ENCODE measurements at places on chromosomes 11 and 22.
A peak's percentile ranks its signal among the peaks of the same experiment; 100 is the strongest.

GRCh38 chr22:31210556-31211421 lies 1.3 kb upstream of the LIMK2 start:
- DNase-seq, result no peak

DNA sequence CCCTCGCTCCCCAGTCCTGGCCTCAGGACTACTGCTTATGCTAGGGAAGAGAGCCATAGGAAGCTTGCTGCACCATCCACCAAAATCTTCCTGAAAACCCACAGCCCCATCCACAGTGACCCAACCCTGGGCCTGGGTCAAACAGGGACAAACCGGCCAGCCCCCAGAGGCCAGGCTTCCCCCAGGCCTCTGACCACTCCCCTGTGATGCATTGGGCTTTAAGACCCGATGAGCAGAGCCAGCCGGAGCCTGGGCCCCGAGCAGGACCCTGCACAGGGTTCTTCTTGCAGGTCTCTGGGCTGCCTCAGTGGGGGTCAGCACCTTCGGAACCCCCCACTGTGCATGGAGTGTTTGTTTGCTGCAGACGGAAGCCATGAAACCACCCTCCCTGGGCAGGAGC lies 583.7 kb downstream of the BRD1 start:
- no peak for DNase-seq

GRCh38 chr22:48179571-48180546 lies 1417.4 kb downstream of the TBC1D22A start:
- no peak for DNase-seq

- DNase-seq, result no peak
Measured at GRCh38 chr11:115334932-115335788, 169.1 kb downstream of the CADM1 start.

- DNase-seq, result peak; percentile 57
Measured at GRCh38 chr11:77191823-77192495, 63.9 kb downstream of the MYO7A start.

DNA sequence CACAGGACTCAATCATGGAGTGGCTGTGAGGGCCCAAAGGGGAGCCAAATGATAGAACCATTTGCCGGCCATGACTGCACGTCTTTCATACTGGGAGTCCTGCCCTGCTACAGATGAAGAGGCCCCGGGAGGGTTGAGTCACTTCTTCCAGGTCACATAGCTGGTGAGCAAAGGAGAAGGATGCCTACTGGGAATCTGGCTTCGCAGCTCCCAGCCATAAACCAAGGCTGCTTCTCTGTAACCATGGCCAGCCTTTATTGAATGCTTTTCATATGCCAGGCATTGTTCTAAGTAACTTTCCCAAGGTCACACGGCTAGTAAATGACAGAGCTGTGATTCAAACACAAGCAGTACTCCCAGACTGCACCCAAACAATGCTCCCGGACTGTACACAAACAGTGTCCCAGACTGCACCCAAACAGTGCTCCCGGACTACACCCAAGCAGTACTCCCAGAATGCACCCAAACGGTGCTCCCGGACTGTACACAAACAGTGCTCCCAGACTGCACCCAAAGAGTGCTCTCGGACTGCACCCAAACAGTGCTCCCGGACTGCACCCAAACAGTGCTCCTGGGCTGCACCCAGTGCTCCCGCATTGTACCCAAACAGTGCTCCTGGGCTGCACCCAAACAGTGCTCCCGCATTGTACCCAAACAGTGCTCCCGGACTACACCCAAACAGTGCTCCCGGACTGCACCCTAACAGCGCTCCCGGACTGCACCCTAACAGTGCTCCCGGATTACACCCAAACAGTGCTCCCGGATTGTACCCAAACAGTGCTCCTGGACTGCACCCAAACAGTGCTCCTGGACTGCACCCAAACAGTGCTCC lies 89.8 kb downstream of the FBXO7 start:
- no peak for DNase-seq

GRCh38 chr11:84993386-84993785 lies 633.8 kb downstream of the DLG2 start:
- DNase-seq, result no peak

DNA sequence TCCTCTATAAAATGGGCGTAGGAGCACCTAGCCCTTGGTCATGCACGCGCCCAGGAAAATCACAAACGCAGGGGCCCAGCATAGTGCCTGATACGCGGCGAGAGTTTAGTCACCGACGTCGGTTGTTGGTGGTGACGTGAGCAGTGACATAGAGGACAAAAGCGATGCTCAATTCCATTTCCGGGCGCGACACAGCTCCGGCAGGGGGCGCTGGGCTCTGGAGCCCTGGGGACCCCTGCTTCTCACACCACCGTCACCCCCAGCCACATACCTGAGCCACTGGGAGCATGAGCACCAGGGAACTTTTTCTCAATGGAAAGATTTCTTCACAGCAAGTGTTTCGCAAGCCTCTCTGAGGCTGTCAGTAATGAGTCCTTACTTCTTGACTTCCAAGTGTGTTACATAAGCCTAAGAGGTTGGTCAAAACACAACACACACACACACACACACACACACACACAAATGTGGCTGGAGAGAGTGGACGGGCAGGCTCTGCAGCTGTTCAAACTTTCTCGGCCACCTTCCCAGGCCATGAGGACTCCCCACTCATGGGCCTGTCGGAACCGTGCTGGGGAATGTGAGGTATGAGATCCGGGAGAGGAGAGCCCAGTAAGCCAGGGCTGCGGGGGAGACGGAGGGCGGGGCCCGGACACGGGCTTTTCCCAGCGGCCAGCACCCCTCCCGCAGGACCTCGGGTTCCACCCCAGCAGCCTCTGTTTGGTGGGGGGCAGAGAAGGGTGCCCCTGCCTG lies 36.9 kb upstream of the LINC01488 start:
- no peak for DNase-seq

DNA sequence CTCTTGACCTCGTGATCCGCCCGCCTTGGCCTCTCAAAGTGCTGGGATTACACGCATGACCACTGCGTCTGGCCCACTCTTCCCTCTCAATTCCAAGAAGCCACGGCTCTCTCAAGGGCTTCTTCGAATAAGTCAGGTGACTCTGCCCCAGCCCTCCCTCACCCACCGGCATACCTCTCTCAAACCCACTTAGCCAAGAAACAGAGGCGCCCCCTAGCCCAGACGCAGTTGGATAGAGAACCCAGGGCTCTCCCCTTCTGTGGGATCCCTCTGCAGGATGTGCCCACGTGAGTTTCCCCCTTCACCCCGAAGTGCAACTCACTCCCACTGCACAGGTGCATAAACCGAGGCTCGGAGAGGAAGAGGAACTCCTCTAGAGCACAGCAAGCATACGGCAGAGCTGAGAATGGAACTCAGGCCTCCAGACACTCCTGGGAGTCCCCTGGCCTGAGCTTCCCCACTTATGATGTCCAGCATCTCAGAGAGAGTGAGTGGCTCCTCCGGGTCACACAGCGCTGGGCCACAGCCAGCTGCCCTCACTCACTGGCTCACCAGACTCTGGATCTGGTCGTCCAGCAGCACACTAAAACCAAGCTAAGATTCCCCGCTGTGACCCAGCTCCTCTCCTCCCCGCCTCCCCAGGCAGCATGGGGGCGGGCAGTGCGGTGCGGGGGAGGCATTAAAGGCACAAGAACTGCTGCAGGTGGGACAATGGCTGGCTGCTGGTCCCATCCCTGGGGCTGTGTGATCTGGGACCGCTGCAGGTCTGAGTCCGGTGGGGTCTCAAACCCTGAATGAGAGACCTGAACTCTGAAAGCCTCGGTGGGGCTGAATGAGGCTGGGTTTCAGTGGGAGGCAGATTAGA lies 16.8 kb upstream of the RGL4 start:
- DNase-seq, result no peak

- no peak for DNase-seq
Measured at GRCh38 chr11:65473278-65473860, 25.5 kb upstream of the MALAT1 start.

- DNase-seq, result no peak
Measured at GRCh38 chr11:8503910-8504364, 90.1 kb downstream of the STK33 start.

GRCh38 chr11:67022961-67023956 lies at the start of gene SYT12:
Gene SYT12, plus strand, starts transcription at chr11:67023134. Its CDS starts 7,011 bp downstream, at chr11:67030145.
- DNase-seq, result no peak

DNA sequence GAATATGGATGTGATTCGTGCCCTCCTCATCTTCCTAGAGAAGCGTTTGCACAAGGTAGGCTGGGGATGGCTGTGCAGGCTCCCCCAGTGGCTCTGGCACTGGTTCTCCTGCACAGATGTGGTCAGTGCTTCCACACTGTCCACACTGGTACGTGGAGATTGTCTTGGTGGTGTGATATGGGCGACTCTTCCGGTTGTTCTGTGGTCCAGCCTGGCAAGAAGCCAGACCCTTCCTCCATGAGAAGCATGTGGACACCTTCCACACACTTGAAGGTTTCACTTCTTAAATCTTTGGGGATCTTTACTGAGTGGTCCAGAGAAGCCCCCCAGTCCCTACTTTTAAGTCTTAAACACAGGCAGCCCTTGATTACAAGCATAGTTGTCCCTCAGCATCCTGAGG lies 3.8 kb downstream of the RIC8A start:
- DNase-seq, result no peak

DNA sequence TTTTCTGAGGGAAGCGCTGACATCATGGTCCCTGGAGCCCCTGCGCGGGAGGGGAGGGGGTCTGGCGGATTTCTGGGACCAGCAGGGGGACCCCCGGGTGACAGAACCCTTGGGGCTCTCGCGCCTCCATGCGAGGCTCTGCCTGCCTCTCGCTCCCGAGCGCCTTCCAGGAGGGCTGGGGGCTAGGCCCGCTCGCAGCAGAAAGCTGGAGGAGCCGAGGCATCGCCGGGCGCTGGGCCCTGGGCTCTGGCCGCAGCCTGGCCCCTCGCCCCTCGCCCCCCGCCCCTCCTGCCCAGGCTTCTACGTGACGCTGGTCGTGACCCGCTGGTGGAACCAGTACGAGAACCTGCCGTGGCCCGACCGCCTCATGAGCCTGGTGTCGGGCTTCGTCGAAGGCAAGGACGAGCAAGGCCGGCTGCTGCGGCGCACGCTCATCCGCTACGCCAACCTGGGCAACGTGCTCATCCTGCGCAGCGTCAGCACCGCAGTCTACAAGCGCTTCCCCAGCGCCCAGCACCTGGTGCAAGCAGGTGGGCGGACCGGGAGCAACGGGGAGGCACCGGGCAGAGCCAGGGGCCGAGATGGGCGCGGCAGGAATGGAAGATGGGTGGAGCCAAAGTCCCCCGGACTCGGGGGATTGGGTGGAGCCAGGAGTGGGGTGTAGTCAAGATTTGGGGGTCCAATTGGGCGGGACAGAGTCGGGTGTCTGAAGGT lies 5.4 kb downstream of the BEST1 start:
- no peak for DNase-seq

- no peak for DNase-seq
Measured at GRCh38 chr11:125479137-125479536, 16.9 kb downstream of the FEZ1 start.
